ENCODE measurements at places on chromosomes 7 and 10. TPM values are rescaled to one million over a fixed set of nuclear protein-coding genes. Genes with fewer than 3 reads are reported as not detected.

The TMEM213 gene
- not detected for total RNA-seq

GRCh38 chr10:4033341-4033896 lies 248.4 kb upstream of the KLF6 start:
- DNase-seq = no peak

The CYP26C1 gene
- 0.32 TPM for total RNA-seq

The OR2A1 gene
- total RNA-seq = not detected

Data from naive thymus-derived CD4-positive, alpha-beta T cell (primary cell).